ENCODE measurements at places on chromosomes 16 and 17. TPM values are rescaled to one million over a fixed set of nuclear protein-coding genes. Genes with fewer than 3 reads are reported as not detected.

CDH13 gene
- not detected for total RNA-seq

DLX4 gene
- 0.88 TPM for total RNA-seq

TLCD2 gene
- not detected for total RNA-seq

ERN1 gene
- total RNA-seq: 23.6 TPM

C17orf58 gene
- 0.30 TPM for total RNA-seq

ST6GALNAC1 gene
- total RNA-seq: not detected
